ENCODE measurements at places on chromosomes 7 and 10.

DNA sequence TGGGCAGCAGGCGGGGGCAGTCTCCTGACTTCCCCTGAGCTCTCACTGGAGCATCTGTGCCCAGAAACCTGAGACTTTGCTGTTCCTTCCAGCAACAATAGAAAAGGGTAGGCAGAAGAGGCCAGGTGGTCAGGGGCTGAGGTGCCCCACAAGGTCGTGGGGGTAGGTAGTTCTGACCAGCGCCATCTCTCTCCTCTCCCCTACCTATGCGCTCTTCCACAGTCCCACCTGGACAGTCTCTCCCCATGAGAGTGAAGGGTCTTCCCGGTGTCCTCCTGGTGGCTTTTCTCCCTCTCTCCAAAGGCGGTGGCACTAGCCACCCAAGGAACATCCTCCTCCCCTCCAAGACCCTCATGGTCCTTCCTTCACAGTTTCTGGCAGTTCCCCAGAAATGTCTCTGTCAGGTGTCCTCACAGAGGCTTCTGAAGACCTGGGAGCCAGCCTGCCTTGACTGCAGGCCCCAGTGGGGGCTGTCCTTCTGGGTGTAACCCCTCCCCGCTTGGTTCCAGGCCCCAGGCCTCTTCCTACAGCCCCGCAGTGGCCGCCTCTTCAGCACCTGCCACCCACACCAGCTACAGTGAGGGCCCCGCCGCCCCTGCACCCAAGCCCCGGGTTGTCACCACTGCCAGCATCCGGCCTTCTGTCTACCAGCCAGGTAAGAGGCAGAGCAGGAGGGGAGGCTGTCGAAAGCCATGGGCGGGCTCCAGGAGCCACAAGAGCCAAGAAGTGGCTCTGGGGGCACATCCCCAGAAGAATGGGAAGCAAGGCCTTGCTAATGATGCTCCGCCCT, 41.3 kb downstream of the LDB3 start:
- DNase-seq: no peak

DNA sequence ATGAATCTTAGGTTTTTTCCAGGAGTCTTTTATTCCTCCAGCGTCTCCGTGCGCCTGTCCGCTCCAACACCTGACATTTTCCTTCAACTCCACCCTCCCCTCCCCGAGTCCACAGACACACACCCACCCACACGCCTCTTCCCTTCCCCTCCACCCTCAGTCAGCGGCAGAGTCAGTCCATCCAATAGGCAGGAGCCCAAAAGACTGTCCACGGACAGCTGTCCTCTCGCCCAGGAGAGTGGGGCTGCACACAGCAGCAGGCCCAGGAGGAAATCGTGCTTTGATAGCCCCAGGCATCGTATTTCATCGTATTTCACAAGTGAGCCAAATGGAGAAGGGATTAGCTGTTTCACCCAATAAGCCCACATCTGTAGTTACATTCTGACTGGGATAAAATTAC, 285.1 kb downstream of the ZEB1 start:
- no peak for DNase-seq

GRCh38 chr10:44193567-44194220, 191.2 kb downstream of the CXCL12 start:
- no peak for DNase-seq

- no peak for DNase-seq
Observed at GRCh38 chr7:20624666-20625385, 9.4 kb downstream of the ABCB5 start.

GRCh38 chr10:126521399-126521798, 133.1 kb upstream of the ADAM12 start:
- no peak for DNase-seq
